Tibial nerve (tissue), 4 donors: ENCODE measurements at places on chromosomes 7 and 10.

DNA sequence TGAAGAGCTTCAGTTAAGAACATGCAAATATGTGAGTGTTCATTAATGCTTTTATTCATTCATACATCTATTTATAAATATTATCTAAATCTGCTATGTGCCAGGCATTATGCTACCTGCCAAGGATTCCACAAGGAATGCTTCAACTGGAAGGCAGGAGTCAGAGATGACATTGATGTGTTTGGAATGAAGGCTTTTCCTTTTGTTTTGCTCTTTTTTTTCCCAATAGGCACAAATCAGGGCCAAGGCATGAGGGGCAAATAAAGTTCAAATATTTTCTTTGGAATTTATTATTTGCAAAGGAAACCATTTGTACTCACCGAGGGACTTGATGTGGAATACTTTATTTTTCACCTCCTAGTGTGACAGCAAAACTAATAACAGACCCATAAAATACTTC lies 530.3 kb downstream of the ARL4A start:
- no peak for DNase-seq

DNA sequence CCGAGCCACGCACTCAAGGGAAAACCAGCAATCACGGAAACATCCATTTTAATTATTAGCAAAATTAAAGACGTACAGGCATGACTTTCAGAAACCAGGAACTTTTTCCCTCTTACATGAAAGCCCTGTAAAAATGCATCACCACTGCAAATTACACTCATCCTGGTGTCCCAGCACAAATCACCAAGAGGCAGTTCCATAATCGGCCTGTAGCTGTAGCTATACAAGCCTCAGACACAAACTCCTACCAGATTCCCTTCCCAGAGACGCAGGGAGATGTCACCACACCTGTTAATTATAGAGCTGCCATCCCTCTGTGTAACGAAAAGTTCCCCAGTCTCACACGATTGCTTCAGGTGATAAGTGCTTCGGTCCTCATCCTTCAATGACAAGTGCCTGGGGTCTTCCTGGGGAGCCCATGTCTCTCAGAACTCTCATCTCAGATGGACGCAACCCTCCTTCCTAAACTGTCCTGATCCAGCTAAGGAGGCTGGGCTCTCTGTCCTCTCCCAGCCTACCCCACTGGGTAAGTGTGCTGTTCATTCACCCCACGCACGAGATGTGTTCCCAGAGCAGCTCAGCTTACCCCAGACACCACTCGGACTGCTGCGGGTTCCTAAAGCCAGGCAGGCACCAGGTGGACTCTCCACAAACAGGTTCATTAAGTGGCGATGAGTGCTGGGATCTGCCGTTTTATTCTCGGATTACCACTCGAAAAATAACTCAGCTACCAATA lies 5.9 kb downstream of the FGFR2 start:
- no peak for DNase-seq

- no peak for DNase-seq
Observed at GRCh38 chr7:151131592-151132293, 35.8 kb downstream of the GBX1 start.

GRCh38 chr7:157508477-157508881 lies 171.7 kb downstream of the DNAJB6 start:
- DNase-seq, result no peak

DNA sequence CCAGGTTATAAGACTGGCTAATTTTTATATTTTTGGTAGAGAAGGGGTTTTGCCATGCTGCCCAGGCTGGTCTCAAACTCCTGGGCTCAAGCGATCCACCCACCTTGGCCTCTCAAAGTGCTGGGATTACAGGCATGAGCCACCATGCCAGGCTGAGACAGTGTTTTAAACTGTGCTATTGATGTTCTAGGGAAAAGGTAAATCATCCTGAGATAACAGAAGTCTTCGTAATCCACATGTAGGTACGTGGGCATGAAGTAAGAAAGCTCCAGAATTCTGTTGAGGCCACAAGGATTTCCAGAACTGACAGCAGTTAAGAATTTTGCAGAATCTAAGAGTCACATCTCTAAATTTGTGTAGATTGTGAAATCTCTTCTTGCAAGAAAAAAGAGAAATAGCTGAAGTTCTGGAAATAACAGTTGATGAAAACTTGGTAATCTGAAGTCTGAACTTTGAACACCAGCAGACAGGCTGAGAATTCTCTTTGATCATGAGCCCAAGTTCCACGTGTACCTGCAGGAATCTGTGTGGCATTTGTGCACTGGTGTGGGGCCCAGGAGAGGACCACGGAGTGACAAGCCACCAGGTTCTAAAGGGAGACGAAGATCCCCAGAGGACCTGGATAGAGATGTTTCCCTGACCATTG lies 24.6 kb downstream of the C7orf33 start:
- DNase-seq, result no peak

- no peak for DNase-seq
Observed at GRCh38 chr7:148982654-148983199, 45.6 kb downstream of the PDIA4 start.

DNA sequence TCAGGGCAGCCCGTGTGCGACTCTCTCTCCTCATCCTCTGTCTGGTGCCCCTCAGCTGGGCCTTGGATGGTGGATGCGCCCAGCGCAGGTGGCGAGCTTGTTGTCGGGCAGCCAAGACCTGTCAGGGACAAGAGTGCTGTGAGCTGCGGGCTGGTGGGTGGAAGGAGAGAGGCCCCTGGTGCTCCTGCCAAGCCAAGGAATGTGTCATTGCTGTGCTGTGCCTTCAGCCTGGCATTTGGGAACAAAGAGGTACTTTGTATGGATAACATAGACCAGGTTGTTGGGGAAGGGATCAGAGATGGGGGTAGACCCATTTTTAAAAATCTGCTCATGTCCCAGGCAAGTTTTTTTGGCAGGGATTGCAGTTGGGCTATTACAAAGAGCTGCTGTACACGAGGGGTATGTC lies 120.9 kb downstream of the PKD1L1 start:
- DNase-seq, result peak; percentile 11

DNA sequence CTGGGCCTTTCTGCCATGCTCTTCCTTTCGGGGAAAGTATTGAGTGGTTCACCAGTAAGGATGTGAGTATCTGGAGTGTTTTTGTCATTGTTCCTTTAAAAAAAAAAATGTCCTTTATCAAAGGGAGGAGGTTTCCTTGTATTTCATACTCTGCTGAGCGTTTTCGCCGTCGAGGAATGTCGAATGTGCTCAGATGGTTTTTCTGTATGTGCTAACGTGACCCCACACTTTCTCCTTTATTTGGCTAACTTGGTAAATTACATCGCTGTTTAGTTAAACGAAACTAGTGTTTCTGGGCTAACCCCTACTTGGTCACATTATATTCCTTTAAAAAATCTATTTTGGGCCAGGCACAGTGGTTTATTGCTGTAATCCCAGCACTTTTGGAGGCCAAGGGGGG lies 45.9 kb downstream of the INPP5A start:
- no peak for DNase-seq

DNA sequence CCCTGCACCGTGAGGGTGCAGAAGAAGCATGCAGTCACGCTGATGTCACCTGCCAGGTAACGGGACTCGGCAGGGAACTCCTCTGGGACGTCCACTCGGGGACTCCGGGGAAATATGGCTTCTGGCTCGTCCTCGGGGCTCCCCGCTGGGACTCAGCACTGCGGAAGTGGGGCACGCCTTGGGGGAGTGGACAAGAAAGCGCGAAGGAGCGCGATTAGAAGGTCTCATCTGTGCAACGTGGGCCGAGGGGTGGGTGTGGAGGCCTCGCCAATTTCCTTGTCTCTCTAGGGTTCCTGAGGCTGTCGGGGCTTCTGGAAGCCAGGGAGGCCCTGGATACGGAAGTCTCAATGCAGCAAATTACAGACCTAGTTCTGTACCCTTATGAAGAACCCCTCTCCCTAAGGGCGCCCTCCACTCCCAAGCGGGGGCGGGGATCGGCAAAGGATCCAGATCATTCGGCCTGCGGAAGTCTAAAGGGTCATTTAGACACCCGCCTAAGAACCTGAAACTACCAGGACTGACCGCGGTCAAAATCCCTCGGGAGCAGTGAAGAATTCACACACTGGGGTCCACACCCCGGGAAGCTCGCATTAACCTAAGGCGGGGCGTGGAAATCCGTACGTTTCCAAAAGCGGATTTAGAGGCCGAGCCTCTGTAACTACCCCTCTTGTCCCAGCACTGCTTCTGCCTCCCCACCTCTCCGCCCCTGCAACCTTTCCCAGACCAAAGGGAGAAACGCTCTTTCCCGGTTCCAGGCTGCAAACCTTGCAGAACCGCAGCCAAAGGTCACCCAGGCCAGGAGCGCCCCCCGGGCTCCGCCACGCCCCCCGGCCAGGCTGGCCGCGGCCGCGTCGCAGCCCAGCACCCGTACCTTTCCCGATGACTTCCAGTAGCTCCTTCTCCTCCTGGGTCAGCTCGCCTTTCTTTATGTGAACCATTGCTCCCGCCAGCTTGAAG lies 640 bp downstream of the ANKMY2 start:
- peak; percentile 25 for DNase-seq

GRCh38 chr7:49125246-49125645 lies 200.9 kb downstream of the CDC14C start:
- no peak for DNase-seq

- DNase-seq, result no peak
Observed at GRCh38 chr7:6422926-6423632, 24.7 kb downstream of the DAGLB start.

GRCh38 chr7:44511236-44511635 lies 20.8 kb upstream of the NUDCD3 start:
- no peak for DNase-seq

DNA sequence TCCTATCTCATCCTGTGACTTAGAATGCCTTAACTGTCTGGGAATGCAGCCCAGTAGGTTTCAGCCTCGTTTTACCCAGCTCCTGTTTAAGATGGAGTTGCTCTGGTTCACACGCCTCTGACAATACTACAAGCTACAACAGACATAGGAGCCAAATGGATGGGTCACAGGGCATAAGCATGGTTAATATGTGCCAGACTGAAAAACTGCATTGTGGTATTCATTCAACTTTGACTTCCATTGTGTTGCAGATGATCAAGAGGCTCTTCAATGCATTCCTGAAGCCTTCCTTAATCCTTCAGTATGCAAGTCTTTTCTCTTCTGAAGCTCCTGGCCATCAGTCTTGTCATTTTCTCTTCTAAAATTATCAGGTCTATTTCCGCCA lies 20.3 kb upstream of the RNF32 start:
- no peak for DNase-seq

DNA sequence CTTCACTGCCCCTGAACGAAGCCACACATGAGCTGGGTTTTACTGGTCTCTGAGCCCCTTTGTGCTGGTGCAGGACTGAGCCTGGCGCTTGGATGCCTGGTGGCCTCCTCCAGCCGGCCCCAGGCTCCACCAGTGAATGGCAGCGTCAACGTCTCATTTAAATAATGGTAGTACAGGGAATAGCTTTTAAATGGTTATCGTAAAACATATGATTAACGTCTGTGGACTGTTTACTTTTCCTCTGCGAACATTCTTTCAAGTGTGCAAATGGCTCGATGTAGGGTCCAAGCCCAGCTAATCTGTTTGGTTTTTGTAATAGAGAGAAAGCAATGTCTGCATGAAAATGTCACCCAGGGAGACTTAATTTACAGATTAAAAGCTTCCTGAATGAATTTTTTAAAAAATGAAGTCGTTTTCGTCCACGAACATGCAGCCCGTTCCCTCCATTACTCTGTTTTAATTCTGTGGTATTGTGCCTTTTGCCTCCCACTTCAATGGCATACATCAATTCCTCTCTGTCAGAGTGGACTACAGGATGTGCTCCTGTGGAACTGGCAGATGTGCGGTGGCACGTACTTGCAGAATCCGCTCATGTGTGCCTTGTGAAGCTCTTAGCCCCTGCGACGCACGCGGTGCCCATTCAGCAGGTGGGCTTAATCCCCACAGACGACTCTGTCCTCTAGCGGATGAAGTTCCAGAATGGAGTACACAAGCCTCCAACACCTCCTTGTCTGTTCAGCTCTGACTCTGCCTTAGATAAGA lies 192.7 kb downstream of the TCF7L2 start:
- no peak for DNase-seq

DNA sequence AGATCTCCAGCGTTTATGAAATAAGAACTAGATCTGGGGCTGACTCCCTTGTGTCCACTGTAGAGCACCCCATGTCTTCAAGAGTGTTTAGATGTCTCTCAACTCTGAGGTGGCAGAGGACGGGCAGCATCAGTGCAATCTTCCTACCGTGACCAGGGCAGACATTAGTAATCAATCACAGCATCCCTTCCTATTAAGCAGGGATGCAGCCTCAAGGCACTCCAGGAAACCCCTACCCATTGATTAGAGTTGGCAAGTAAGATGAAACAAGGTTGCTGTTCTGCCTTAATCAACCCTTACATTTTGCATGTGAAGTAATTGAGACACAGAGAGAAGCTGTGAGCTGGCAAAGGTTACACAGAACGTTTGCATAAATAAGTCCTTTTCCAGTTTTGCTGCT lies 283.7 kb upstream of the ZMIZ1 start:
- no peak for DNase-seq

DNA sequence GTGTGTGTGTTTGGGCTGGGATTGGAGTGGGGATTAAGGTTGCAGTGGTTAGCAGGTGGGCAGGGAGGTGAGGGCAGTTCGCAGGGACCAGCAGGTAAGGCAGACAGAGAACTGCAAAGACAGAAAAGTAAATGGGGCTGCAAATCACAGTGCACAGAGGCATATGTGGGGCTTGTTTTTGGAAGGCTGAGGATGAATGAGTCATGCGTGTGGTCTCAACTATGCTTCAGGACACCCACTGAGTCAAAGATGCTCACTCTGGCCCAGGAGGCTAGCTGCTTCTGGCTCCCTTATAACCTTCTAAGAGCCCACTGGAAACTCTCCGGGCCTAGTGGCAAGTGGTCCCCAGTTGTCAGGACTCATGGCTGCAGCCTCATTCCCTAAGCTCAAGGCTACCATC lies 118.2 kb downstream of the ZNF248 start:
- DNase-seq, result no peak

- no peak for DNase-seq
Observed at GRCh38 chr7:56291-56913, 136.0 kb upstream of the FAM20C start.

GRCh38 chr10:5551531-5552375 lies 27.0 kb downstream of the CALML3 start:
- DNase-seq, result no peak

DNA sequence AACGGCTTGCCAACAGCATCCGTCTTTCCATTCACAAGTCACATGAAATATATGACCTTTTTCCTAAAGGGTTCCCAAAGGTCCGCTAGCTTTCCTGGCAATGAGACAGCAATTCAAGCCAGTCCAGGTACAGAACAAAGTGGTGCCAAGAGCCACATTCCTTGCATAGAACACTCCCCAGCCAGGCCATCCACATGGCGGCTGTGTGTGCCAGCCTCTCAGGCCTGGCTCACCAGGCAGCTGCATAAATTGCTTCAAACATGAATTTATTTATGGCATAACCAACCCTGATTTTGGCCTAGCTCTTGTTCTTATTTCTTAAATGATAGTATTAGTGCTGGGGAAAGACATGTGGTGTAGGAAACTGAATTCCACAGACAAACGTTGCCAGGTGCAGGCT lies 63.7 kb upstream of the CREB5 start:
- no peak for DNase-seq
